ENCODE measurements at places on chromosomes 2 and 18. TPM values are rescaled to one million over a fixed set of nuclear protein-coding genes. Genes with fewer than 3 reads are reported as not detected.

IL36G gene
- not detected for total RNA-seq

SPC25 gene
- 2.0 TPM for total RNA-seq

INHA gene
- not detected for total RNA-seq

PLEK gene
- not detected for total RNA-seq

CYP27A1 gene
- total RNA-seq = 32.0 TPM

TXNL4A gene
- 75.4 TPM for total RNA-seq

STARD6 gene
- not detected for total RNA-seq

BOLL gene
- not detected for total RNA-seq

SLC9A4 gene
- total RNA-seq = 3.2 TPM

UGT1A4 gene
- total RNA-seq = not detected

EIPR1 gene
- 67.2 TPM for total RNA-seq

CCDC150 gene
- total RNA-seq = 4.4 TPM

CRYGD gene
- not detected for total RNA-seq

AFF3 gene
- total RNA-seq = 16.0 TPM

SH3RF3 gene
- 11.3 TPM for total RNA-seq

FZD7 gene
- total RNA-seq = 14.5 TPM

ZNG1B gene
- 19.9 TPM for total RNA-seq

BMP10 gene
- not detected for total RNA-seq

SETBP1 gene
- 3.4 TPM for total RNA-seq
